ENCODE measurements at places on chromosomes 16 and 17.

GRCh38 chr16:4404247-4404966, 12.0 kb downstream of the CORO7 start:
- peak; percentile 66 for DNase-seq

DNA sequence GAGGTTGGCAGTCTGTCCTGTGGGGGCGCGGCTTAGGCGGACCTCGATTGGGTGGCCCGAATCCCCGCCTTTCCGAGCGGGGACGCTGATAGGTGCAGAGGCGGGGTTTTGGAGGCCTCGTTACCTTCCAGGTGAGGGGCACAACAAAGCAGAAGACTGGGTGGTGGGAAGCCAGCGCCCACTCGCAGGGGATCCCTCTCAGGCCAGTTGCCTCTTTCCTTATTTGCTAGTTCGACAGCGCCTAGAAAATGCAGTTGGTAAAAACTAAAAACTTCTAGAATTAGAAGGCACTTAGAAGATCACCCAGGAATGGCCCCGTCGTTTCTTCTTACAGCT, 730 bp downstream of the KAT7 start:
- DNase-seq = no peak

- no peak for DNase-seq
These were observed 94.8 kb upstream of the CBX4 start for GRCh38 chr17:79933863-79934652.

GRCh38 chr17:43135454-43135819, 10.3 kb upstream of the BRCA1 start:
- DNase-seq = no peak

GRCh38 chr17:81069135-81069645, 34.2 kb downstream of the BAIAP2 start:
- peak; percentile 54 for DNase-seq

DNA sequence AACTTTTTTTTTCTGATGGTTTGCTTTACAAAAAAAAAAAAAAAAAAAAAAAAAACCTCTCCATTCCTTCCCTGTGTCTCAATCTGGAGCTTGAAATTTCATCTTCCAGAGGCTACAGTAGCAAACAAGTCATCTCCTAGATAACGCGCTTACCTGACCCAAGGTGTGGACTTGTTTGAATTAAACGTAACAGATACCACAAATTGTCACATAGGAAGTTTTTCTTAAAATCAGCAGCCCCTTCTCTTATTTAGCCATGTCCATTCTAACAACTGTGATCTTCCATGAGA, 2.0 kb downstream of the STAT5B start:
- no peak for DNase-seq

DNA sequence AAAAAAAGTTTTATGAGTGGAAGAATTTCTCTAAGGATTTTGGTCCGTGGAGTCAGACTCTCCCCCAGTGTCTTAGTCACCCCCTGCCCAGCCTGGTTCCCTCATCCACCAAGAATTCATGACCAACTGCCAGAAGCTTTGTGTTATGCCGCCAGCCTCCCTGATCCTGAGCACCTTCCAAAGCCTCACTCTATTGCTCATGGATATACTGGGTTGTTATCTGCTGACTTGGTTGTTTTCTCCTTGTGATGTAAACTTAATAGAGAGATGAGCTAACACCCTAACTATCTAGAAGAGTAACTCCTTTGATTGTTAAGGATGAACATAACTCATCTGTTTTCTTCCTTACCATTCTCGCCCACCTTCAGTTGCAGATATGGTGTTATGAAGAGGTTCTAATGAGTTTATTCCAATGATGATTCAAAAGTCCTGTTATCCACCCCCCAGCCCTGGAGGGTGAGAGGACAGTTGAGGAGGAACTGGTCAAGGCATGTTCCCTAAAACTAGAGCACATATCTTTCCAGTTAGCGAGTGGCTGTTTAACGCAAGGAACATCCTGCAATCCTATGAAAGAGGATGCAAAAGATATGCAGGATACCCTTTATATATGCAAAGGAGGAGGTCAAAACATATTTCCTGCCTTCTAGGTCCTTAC, 1.5 kb upstream of the PSMD3 start:
- no peak for DNase-seq

GRCh38 chr17:64328859-64329531, 61.7 kb downstream of the PECAM1 start:
- no peak for DNase-seq

GRCh38 chr16:75860326-75861053, 134.2 kb upstream of the CPHXL start:
- peak; percentile 77 for DNase-seq

- no peak for DNase-seq
These were observed 83.6 kb upstream of the NLRP1 start for GRCh38 chr17:5667871-5668270.

- peak; percentile 70 for DNase-seq
These were observed 172.0 kb upstream of the CIBAR2 start for GRCh38 chr16:85284141-85284817.

DNA sequence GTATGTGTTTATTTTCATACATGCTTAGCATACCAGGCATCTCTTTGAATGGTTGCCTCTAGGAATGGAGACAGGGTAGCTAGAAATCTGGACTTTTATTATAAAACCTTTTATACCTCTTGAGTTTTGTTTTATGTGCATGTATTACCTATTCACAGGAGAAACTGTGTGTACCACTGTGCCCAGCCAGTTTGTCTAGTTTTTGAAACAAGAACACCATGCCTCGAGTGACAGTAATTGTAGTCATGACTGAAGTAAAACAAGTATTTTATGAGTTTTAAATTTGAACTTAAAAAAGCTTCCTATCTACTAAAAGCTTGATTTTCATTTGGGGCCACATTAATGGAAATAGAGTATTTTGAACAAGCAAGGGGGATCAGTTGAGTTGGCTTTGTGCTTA, 57.4 kb downstream of the SNTB2 start:
- no peak for DNase-seq

DNA sequence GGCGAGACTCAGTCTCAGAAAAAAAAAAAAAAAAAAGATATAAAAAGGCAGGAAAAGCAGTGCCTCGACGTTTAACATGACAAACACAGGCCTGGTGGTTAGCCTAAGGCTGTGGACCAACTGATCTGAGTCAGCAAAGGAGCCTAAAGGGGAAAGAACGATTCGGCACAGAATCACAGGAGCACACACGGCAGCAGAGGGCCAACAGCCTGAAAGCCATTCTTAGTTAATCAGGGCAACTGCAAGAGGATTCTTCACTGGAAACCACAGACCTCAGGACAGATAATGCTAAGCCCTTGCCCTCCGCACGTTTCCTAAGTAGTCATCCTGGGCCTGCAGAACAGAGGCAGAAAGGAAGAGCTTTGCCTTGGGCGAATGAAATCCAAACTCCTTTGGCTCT, 14.7 kb downstream of the TMEM11 start:
- DNase-seq = peak; percentile 24

DNA sequence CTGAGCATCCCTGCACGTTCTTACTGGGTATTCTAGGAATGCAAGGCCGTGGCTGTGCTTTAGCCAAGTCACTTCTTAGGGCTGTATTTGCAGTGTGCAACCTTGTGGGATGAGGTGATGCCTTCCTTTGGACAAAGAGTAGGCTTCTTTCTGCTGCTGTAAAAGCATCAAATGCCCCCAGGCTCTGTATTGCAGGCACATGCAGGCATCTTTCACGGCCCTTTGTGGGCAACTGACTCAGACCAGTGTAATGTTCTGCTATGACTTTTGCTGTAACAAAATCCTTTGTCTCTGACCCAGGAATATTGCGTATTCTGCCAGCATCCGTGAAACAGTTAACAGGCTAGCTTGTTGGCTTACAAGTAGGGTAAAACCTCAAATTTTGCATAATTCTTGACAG, 30.9 kb upstream of the GCSH start:
- no peak for DNase-seq

GRCh38 chr16:87822108-87822970, 47.0 kb downstream of the SLC7A5 start:
- no peak for DNase-seq

DNA sequence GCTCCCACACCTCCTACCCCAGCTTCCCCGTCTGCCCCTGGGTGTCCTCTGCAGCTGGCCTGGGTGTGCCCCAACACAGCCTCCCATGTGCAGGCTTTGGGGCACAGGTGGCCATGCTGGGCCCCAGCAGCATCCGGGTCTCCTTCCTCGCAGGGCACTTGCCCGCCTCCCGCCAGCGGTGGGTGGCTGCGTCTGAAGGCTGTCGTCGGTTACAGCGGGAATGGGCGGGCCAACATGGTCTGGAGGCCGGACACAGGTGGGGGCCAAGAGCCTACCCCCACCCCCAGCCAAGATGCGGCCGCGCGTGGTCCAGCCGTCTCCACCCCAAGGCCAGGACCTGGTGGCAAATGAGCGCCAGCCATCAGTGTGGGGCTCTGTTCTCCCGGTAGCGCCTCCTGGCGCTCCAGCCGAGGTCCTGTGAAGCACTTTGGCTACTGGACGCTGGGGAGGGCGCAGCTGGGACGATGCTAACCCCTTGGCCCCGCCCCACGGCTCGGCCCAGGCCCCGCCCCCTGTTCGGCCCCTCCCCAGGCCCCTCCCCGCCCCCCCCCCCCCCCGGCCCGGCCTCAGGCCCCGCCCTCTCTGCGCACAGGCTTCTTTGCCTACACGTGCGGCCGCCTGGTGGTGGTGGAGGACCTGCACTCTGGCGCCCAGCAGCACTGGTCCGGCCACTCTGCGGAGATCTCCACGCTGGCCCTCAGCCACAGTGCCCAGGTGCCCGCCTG, 7.3 kb upstream of the RHOT2 start:
- DNase-seq = peak; percentile 79

DNA sequence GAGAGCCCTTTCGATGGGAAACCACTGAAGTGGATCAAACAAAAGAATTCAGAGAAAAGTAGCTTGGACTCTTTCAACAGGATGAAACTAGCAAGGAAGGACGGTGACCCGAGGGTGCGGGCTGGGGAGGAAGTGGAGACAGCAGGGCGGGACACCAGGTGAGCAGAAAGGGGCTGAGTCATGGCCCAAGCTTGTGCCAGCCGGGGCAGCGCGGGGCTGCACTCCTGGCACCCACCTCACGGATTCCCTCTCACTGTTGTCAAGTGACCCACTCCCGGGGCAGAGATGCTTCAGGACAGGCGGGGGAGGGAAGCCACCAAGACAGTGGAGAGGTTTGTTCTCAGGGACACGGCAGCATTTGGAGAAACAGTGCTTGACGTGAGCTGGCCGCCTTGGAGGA, 10.7 kb upstream of the RNF222 start:
- no peak for DNase-seq

GRCh38 chr16:13953501-13953900, 33.5 kb downstream of the ERCC4 start:
- no peak for DNase-seq

DNA sequence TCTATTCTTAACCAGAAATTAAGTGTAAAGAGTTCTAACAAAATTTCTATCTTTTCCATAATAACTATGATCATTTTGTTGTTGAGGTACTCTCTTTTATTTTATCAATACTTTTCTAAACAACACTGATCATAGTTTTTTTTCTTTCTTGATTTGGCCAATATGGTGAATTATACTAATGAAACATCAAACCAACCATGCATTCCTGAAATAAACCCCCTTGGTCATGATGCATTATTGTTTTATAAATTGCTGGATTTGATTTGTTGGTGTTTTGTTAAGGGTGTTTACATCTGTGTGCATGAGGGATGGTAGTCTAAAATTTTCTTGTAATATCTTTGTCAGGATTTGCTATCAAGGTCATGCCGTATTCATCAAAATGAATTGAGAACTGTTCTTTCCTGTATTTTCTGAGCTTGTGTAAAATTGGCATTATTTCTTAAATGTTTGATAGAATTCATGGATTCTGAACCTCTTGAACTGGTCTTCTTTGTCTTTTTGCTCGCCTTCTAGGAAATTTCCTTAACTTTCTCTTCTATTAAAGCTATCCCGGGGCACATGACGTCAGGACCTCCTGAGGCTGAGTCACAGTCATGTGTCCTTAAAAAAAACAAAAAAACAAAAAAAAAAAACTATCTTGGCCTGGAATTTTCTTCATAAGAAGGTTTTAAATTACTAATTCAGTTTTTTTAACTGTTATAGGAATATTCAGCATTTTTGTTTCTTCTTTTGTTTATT, 3.9 kb upstream of the TRIM25 start:
- DNase-seq = no peak

DNA sequence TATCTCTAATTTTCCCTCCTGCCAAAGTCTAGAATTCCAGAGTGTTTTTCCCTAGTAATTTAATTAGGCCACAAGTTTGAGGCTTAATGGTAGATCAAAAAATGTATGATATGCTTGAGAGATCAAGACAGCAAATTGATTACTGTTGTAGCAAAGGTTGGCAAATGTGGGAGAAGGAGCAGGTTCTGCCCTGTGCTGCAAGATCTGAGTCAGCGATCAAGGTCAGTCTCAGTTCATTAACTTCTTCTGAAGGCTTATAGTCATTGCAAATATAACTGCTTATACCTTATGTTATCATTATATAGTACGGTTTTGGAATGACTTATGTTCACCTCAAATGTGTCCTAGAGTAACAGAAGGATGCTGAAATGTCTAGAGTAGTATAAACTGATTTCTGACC, 231.1 kb upstream of the TBX2 start:
- DNase-seq = no peak

DNA sequence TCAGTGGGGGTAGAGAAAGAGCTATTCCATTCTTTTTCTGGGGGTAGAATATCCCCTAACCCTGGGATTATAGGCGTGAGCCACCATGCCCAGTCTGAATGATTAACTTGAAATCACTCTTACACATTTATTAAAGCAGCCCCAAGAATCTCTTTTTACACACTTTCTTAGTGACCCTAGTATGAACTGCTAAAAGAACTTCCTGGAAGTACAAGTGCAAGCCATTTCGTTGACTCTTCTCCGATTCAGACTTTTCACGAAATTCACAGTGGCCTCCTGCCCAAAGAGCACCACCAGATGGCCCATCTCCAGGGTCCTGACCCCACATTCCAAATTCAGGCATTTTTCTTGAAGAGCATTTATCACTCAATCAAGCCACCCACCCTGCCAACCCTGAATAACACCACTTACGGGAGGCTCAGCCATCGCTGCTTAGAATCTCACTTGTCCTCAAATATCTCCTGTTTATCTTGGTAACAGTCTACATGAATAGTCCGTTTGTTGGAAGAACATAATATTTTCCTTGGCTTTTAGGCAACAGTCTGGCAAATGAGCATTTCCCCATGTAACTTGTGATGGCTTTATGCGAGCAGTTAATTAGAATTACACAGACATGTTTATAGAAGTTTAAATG, 28.0 kb downstream of the ZNF423 start:
- DNase-seq = no peak

DNA sequence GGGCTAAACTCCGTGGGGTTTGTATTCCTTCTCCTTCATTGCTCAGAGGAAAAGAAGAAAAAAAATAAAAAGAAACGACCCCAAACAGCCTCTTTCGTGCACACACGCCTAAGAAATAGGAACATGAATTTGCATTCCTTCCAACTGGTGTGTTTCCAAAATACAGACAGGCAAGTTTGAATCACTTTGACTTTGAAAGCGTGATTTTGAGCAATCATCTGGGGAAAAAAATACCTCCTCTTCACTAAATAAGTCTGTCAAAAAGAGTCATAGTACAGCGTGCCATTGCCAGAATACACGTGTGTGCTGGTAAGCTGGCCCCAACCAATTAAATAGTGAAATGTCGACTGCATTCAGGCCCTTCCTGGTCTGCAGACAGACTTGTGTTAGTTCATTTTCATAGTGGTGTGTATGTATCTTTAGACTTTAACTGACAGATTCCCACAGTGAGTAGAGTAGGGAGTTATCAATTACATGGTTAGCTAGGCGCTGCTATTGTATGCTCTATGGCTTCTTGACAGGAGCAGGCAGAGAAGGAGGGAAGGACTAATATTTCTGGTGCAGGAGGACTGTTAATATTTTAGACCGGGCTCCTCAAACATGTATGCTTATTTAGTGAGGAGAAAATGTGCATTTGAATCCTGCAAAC, 618.3 kb downstream of the MAF start:
- no peak for DNase-seq

Data from cerebellar cortex (tissue), 1 donor.